ENCODE measurements at places on chromosomes 3 and 15.
A peak's percentile ranks its signal among the peaks of the same experiment; 100 is the strongest.

DNA sequence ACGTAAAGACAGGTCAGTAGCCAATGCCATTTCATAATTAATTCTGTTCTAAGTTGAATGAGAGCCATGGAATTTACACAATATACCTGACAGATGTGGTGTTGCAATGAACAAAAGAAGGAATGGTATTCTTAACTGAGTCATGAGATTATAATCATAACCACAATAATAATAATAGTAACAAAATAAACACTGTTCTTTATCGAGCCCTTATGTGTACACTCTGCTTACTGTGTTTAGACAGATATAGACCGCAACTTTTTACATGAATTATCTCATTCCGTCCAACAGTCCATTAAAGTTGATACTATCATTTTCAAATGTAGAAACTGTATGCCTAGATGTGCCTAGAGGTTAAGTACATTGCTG is 28.2 kb upstream of the SCAANT1 start:
- peaks cover 26% of the 10 kb centered on the region for H3K4me1 ChIP-seq
- H3K27me3 ChIP-seq = no peaks in the 10 kb centered on the region
- H3K27ac ChIP-seq = no peak overlapping the region
- H3K4me3 ChIP-seq = no peak overlapping the region

DNA sequence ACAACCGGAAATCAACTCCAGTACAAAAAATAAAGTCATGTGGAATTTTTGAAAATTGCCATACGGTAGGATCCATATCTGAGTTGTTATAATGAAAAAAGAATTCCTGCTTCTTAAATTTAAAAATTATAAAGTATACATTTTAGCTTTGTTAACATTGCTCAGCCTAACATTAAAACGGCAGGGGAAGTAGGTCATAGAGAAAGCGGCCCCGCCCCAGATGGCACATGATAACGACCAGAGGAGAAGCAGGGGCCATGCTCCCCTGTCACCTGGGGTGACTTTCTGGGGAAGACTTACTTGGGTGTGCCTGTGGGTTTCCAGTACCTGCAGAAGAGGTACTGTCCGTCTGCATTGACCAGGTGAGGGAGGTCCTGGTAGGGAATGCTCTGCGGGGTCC is 921 bp downstream of the MGLL start:
- H3K27ac ChIP-seq = no peak overlapping the region
- no peaks in the 10 kb centered on the region for H3K36me3 ChIP-seq
- DNase-seq = peak; percentile 5
- peaks cover 10% of the 10 kb centered on the region for H3K27me3 ChIP-seq

GRCh38 chr3:126300001-126300760 is 57.0 kb downstream of the KLF15 start:
- no peak for DNase-seq
- no peaks in the 10 kb centered on the region for H3K27me3 ChIP-seq
- no peak overlapping the region for H3K4me3 ChIP-seq
- no peaks in the 10 kb centered on the region for H3K36me3 ChIP-seq
- H3K4me1 ChIP-seq = no peaks in the 10 kb centered on the region

GRCh38 chr3:149393345-149394160 is 16.1 kb upstream of the TM4SF1 start:
- no peaks in the 10 kb centered on the region for H3K4me1 ChIP-seq
- no peak overlapping the region for H3K4me3 ChIP-seq
- no peak for DNase-seq
- no peaks in the 10 kb centered on the region for H3K27me3 ChIP-seq
- no peaks in the 10 kb centered on the region for H3K36me3 ChIP-seq

- H3K27ac ChIP-seq = peak within 1 kb of the TSS; percentile 89
- H3K4me1 ChIP-seq = peaks cover 56% of the 10 kb centered on the region
- peak; percentile 90 for DNase-seq
- H3K36me3 ChIP-seq = peaks cover 1% of the 10 kb centered on the region
- no peaks in the 10 kb centered on the region for H3K27me3 ChIP-seq
Measured at GRCh38 chr15:38564557-38565286, at the start of gene RASGRP1. Gene RASGRP1 (minus strand): TSS chr15:38564814. CDS start chr15:38564628, 186 bp downstream.
